Left renal cortex interstitium (tissue), 4 donors: ENCODE measurements at places on chromosomes 11 and 22. TPM values are rescaled to one million over a fixed set of nuclear protein-coding genes. Genes with fewer than 3 reads are reported as not detected.

SEC14L2 gene
- polyA plus RNA-seq: 8.0 TPM

CARD18 gene
- not detected for polyA plus RNA-seq

HTATIP2 gene
- polyA plus RNA-seq: 2.7 TPM

DUSP8 gene
- 3.7 TPM for polyA plus RNA-seq

OTOG gene
- polyA plus RNA-seq: 0.90 TPM

RIN1 gene
- 3.2 TPM for polyA plus RNA-seq

SOX10 gene
- 1.3 TPM for polyA plus RNA-seq

NKAPD1 gene
- polyA plus RNA-seq: 53.5 TPM

MB gene
- 0.21 TPM for polyA plus RNA-seq

MAP6 gene
- polyA plus RNA-seq: 11.6 TPM

SYCE3 gene
- polyA plus RNA-seq: not detected

UBQLNL gene
- 0.82 TPM for polyA plus RNA-seq

DKK3 gene
- 51.5 TPM for polyA plus RNA-seq

GRK3 gene
- polyA plus RNA-seq: 8.9 TPM

ARRB1 gene
- 27.6 TPM for polyA plus RNA-seq

ZNF214 gene
- 12.9 TPM for polyA plus RNA-seq

BATF2 gene
- polyA plus RNA-seq: 3.3 TPM

DGCR6L gene
- 50.6 TPM for polyA plus RNA-seq

SH3BP1 gene
- polyA plus RNA-seq: 19.8 TPM

C1QTNF4 gene
- 7.3 TPM for polyA plus RNA-seq

L3MBTL2 gene
- polyA plus RNA-seq: 27.7 TPM

DRD2 gene
- 0.76 TPM for polyA plus RNA-seq

HSPB2 gene
- polyA plus RNA-seq: 3.1 TPM

PAAF1 gene
- 41.2 TPM for polyA plus RNA-seq

ELMOD1 gene
- 0.10 TPM for polyA plus RNA-seq

PTPRCAP gene
- polyA plus RNA-seq: 1.3 TPM

PLXNB2 gene
- 248 TPM for polyA plus RNA-seq

BACE1 gene
- 52.1 TPM for polyA plus RNA-seq

RAG1 gene
- polyA plus RNA-seq: 2.3 TPM

ALKBH3 gene
- 26.7 TPM for polyA plus RNA-seq

TREH gene
- 0.78 TPM for polyA plus RNA-seq

VWA5A gene
- polyA plus RNA-seq: 15.0 TPM

CFAP300 gene
- 7.3 TPM for polyA plus RNA-seq

TTC17 gene
- 191 TPM for polyA plus RNA-seq

CBLIF gene
- 0.21 TPM for polyA plus RNA-seq

KRTAP5-2 gene
- polyA plus RNA-seq: not detected
